A673 (cell line): ENCODE measurements at places on chromosomes 6 and 20.

- no peak for DNase-seq
Observed at GRCh38 chr20:42604998-42605956, 584.4 kb downstream of the PTPRT start.

- no peak for DNase-seq
Observed at GRCh38 chr20:1788044-1788443, 107.2 kb upstream of the SIRPA start.

- no peak for DNase-seq
Observed at GRCh38 chr6:5504078-5504477, 242.8 kb downstream of the FARS2 start.

DNA sequence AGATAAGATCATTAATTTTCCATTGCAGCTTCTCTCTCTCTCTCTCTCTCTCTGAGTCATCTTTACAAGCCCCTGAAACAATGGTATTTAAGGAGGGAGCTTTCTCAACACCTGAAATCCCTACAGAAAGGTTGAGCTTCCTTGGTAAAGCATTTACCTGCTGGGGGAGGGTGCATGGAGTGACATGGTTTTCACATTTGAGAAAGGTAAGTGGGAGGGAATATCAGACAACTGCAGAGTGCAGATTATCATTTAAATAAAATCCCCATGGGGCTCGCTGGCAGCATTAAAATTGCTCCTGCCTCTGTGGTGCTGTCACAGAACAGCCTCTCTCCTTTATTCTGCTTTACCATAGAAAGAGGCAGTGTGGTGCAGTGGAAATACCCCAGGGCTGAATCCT is 10.3 kb upstream of the PDYN start:
- DNase-seq = no peak

- no peak for DNase-seq
Observed at GRCh38 chr6:454148-454991, 62.8 kb downstream of the IRF4 start.

- DNase-seq = no peak
Observed at GRCh38 chr6:29720863-29721262, 2.4 kb upstream of the HLA-F start.
